ENCODE measurements at places on chromosomes 12 and 14. TPM values are rescaled to one million over a fixed set of nuclear protein-coding genes. Genes with fewer than 3 reads are reported as not detected.

Gene TSPAN8
- not detected for total RNA-seq

- DNase-seq: no peak
Observed at GRCh38 chr14:71651228-71651627, 281.0 kb upstream of the RGS6 start.

- no peak for DNase-seq
Observed at GRCh38 chr12:124930586-124930985, 16.1 kb upstream of the UBC start.

- no peak for DNase-seq
Observed at GRCh38 chr12:51127050-51127729, 43.8 kb upstream of the CSRNP2 start.

Gene PLEKHH1
- total RNA-seq: 0.15 TPM

GRCh38 chr12:12686472-12686871 lies 9.5 kb downstream of the GPR19 start:
- DNase-seq: no peak

- DNase-seq: no peak
Observed at GRCh38 chr12:18217966-18218365, 43.4 kb upstream of the PIK3C2G start.

Gene VCPKMT
- total RNA-seq: 22.8 TPM

Gene PXMP2
- 10.2 TPM for total RNA-seq

DNA sequence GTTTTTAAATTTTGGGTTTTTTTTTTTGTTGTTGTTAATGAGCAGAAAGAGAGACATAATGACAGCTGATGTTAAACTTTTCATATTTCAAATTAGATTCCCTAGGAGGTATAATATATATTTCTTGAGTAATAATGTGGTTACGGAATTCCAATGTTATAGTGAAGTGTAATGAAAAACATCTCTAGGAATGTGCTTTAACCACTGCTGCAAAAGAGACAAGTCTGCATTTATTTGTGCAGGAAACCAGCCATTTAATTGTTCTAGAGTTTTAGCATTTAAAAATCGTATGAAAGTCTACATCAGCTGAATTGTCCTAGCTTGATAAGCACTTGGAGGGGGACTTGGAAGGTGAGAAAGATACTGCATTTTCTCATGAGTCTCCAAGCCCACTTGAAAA lies 14.3 kb downstream of the SERPINA10 start:
- DNase-seq: no peak

DNA sequence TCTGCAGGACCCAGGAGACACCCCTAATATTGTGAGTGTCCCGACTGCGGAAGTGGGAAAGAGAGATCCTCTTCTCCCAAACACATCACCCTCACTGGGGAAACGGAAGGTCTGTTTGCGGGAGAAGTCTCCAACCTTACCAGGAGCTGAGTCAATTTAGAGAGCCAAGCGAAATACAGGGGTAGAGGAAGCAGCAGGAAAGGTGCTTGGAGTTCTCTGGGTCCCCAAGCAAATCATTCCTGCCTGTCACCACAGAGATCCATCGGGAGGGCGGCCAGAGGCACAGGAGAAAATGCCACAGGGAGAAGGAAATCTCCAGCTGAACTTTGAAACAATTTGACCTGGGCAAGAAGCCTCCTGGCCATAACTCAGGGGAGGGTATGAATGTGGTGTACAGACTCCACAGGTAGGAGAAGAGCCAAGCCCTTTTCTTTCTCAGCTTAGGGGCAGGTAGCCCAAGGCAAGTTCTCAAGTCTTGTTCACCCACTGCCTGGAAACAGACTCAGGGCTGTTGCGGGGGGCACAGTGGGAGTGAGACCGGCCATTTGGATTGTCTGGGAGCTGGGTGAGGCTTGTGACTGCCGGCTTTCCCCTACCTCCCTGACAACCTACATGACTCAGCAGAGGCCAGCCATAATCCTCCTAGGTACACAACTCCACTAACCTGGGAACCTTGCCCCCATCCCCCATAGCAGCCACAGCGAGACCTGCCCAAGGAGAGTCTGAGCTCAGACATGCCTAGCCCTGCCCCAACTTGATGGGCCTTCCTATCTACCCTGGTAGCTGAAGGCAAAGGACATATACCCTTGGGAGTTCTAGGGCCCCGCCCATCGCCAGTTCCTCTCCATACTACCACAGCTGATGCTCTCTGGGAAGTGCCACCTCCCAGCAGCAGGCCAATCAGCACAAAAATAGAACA lies 211.9 kb upstream of the ARHGAP5 start:
- DNase-seq: no peak

Gene COX14
- total RNA-seq: 33.8 TPM

DNA sequence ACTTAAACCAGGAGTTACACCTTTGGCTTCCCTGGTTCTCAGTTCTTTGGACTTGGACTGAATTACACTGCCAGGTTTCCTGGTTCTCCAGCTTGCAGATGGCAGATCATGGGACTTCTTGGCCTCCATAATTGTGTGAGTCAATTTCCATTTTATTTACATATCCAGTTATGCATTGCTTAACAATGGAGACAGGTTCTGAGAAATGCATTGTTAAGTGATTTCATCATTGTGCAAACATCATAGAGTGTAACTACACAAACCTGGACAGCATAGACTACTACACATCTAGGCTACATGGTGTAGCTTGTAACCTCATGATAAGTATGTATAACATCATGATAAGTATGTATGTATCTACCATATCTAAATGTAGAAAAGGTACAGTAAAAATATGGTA lies 276.1 kb upstream of the BTG1 start:
- no peak for DNase-seq

DNA sequence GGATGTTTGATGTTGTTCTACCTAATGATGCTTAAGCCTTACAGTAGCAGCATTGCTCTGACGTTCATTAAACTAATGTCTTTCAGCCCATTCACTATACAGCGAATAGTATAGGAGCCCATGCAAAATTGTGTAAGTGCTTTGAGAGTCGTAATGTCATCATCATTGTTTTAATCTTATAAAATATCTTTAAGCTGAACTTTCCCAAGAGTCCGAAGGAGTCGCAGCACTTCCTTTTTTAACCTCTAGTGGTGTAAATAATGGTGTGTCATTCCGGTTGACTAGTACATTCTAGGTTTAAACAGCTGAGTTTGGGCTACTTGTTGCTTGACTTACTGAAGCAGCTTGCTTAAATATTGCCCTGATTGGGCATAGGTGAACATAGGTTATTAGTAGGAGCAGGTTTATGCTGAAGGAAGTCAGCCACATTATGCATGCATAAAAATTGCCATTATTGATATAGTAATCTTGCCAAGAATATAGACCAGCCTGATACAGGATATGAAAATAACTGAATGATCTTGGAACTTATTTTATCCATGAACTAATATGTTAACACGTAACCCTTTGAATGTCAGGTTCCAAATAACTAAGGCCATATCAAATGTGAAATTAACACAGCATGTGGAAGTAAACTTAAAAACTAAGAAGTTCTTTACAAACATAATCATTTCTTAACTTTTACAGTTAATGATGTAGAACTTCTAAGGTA lies 2.6 kb downstream of the WNK1 start:
- DNase-seq: peak; percentile 60

Gene SERPINA9
- total RNA-seq: 0.74 TPM

- DNase-seq: no peak
Observed at GRCh38 chr14:37615582-37616289, 20.3 kb downstream of the TTC6 start.

DNA sequence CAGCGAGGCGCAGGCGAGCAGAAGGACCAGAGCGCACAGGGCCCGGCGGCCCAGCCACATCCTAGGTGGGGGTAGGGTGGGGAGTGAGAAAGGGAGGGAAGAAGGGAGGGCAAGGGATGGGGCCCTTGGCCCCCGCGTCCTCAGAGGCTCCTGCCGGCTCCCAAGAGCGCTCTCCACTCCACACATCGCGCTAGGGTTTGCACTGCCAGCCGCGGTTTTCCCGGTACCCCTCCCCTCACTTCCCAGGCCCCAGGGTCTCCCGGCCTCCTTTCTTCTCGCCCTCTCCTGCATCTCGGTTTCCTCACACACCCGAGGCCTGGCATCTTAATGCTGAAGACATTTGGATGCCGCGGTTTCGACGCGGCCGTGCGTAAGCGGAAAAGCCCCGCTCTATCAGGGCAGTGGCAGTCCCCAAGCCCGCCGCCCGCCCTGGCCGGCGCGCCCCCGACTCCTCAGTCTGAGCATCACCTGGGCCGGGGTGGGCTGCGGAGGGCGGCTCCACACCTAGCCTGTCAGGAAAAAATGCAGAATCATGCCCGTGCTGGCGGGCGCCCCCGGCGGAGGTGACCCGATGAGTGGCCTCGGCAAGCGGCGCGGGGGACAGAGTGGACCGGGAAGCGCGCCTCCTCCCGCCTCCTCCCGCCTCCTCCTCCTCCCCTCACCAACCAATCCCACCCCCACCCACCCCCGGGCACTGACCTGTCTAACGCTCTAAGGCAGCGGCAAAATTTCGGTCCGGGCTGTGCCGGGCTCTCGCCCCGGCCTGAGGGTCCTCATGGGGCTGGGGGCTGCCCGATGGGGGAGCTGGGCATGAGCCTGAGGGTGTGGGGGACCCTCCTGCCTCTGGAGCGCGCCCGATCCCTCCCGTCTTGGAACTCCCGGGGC lies 686 bp downstream of the B4GALNT1 start:
- peak; percentile 64 for DNase-seq

DNA sequence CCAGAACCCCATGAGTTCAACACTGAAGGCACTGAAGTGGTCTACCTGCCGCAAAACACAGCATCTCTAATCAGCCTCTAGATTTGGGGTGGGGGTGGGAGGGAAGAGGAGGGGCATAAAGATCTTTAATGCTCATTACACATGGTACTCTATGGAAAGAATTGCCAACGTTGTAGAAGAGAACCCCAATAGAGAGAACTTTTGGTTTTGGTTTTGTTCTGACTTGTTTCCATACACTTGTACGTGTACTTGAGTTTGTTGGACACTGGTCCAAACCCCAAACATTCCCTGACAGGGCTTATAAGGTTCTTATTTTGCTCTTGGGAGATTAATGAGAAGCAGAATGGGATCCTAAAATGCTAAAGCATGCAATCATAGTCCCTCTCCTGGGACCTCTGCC lies 31.0 kb downstream of the GNPTAB start:
- DNase-seq: no peak

DNA sequence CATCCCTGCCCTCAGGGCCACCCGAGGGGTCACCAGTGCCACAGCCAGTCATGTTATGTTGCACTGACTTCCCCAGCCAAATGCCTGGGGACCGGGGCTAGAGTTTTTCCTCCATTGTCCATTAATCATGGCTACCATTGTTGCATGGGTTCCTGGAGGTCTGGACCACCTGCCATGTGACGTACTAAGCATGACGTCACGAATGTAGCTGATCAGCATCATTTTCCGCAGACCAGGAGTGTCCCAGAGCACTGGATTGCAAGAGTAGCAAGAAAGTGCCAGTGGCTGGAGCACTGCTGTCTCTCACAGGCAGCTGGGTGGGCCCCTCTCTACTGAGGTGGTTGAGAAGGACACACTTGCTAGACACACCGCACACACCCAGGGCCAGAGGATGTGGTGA lies 6.9 kb upstream of the C14orf180 start:
- no peak for DNase-seq

- no peak for DNase-seq
Observed at GRCh38 chr12:65603438-65604351, 220.6 kb upstream of the HMGA2 start.

DNA sequence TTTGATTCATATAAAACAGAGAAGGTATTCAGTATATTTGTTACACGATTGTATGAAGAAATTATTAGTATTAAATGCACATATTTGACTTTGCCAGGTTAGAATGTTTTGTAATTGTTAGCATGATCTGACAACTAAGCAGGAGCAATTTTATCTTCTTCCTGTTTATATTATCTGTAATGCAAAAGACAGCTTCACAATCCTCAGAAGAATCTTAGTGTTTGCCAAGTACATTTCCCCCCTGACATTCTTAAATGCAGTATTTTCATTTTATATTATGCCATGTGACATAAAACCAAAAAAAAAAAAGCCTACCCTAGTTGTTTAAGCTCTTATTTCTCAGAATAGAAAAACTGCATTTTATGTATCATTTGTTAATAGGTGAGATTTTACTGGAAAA lies 469.4 kb downstream of the FOXG1 start:
- no peak for DNase-seq

DNA sequence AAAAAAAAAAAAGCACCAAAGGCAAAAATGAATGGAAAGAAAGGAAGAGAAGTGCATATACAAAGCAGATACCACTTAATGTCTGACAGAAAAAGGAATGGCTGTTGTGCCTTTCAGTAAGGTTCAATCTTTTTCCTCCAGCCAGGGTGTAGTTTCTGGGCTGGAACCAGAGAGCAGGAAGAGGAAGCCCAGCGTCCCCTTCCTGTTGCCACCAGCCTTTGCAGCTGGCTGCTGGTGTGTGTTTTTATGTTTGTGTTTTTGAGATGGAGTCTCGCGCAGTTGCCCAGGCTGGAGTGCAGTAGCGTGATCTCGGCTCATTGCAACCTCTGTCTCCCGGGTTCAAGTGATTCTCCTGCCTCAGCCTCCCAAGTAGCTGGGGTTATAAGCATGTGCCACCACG lies 64.6 kb upstream of the LTA4H start:
- peak; percentile 23 for DNase-seq

Gene ACSM4
- not detected for total RNA-seq

- no peak for DNase-seq
Observed at GRCh38 chr14:82126006-82126405, 592.4 kb upstream of the SEL1L start.

Gene CLEC14A
- not detected for total RNA-seq

DNA sequence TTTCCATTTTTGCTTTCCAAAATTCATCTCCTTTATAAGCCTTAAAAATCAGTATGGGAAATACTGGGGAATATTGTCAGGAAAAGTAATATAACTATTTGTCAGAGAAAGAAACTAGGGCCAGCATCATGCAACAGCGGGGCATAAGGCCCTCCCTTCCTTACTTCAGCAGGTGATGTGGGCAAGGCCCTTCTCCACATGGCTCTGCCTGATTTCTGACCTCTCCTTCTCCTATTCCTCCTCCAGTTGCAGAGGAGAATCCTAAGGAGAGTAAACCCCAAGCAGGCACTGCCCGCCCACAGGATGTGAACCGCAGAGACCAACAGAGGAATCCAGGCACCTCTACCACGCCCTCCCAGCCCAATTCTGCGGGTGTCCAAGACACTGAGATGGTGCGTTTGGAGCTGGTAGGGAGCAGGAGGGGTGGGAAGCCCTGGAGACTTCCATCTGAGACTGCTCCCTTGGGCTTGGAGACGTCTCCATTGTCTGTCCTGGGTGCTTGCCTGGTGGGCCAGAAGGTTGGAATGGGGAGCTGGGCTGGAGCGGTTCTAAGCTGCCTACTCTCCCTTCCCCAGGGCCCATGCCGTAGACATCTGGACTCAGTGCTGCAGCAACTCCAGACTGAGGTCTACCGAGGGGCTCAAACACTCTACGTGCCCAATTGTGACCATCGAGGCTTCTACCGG lies 2.7 kb upstream of the SOAT2 start:
- no peak for DNase-seq

All from B cell (primary cell).